Naive thymus-derived CD4-positive, alpha-beta T cell (primary cell): ENCODE measurements at places on chromosomes 11 and 22. TPM values are rescaled to one million over a fixed set of nuclear protein-coding genes. Genes with fewer than 3 reads are reported as not detected.

Gene GSTT2B
- total RNA-seq = not detected

DNA sequence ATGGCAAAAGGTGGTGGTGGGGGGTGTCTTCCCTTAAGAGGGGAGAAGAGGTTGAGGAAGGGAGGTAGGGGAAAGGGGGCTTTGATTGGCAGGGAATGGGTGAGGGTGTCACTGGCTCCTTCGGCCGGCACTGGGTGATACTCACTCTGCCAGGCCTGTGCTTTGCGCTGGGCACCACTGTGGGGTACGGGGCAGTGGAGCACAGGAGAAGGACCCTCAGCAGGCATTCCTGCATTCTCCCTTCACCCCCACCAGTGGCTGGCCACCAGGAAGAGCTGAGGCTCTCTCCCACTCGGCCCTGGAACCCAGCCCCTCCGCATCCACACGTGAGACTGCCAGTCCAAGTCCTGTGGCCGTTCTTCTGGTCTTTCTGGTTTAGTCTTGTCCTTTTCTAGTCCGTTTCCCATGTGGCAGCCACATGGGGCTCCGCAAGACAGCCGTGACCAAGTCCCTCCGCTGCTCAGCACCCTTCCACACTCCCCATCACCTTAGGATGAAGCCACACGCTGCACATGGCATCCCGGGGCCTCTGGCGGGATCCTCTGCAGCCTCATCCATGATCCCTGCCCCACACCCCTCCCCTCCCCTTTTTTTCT lies 8.0 kb downstream of the CAPN5 start:
- H3K4me1 ChIP-seq = no peaks in the 10 kb centered on the region
- no peaks in the 10 kb centered on the region for H3K27me3 ChIP-seq
- no peak overlapping the region for H3K4me3 ChIP-seq
- no peak for DNase-seq
- H3K27ac ChIP-seq = no peak overlapping the region

DNA sequence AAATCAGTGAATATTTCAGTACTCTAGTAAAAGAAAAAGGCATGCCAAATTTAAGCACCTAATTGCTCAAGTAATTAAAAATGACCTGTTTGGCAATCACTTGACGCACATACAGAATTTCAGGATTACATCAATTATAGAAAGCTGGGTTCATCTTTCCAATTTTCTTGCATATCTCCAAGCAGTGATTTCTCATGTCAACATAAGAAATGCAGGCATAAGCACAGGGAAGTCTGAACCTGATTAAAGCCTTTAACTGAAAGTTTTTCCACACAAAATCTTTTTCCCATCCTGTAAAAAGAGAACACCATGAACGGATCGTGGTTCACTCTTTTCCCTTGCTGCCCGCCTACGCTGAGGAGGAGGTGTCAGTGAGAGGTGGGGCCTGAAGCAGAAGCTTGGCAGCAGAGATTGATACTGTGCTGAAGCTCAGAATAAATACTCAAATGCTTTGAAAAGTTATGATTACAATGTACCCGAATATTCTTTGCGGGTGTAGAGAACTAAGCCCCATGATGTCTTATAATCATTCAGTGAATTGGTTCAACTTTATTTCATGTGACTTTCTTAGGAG lies 704.1 kb upstream of the CCDC90B start:
- no peaks in the 10 kb centered on the region for H3K36me3 ChIP-seq
- no peaks in the 10 kb centered on the region for H3K27me3 ChIP-seq
- H3K4me3 ChIP-seq = no peak overlapping the region

- DNase-seq = no peak
- H3K36me3 ChIP-seq = no peaks in the 10 kb centered on the region
- H3K4me3 ChIP-seq = no peak overlapping the region
- H3K4me1 ChIP-seq = no peaks in the 10 kb centered on the region
These were observed 74.9 kb downstream of the CECR2 start for GRCh38 chr22:17444204-17444504.

- DNase-seq = no peak
- H3K36me3 ChIP-seq = no peaks in the 10 kb centered on the region
- no peaks in the 10 kb centered on the region for H3K27me3 ChIP-seq
These were observed 20.0 kb upstream of the ADA2 start for GRCh38 chr22:17239156-17239701.

DNA sequence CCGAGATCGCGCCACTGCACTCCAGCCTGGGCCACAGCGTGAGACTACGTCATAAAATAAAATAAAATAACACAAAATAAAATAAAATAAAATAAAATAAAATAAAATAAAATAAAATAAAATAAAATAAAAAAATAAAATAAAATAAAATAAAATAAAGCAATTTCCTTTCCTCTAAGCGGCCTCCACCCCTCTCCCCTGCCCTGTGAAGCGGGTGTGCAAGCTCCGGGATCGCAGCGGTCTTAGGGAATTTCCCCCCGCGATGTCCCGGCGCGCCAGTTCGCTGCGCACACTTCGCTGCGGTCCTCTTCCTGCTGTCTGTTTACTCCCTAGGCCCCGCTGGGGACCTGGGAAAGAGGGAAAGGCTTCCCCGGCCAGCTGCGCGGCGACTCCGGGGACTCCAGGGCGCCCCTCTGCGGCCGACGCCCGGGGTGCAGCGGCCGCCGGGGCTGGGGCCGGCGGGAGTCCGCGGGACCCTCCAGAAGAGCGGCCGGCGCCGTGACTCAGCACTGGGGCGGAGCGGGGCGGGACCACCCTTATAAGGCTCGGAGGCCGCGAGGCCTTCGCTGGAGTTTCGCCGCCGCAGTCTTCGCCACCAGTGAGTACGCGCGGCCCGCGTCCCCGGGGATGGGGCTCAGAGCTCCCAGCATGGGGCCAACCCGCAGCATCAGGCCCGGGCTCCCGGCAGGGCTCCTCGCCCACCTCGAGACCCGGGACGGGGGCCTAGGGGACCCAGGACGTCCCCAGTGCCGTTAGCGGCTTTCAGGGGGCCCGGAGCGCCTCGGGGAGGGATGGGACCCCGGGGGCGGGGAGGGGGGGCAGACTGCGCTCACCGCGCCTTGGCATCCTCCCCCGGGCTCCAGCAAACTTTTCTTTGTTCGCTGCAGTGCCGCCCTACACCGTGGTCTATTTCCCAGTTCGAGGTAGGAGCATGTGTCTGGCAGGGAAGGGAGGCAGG lies at the start of gene GSTP1:
Gene GSTP1, plus strand, starts transcription at position 566 of the 958 bp plus-strand sequence. Its CDS starts 32 bp downstream, at position 598.
- peak within 1 kb of the TSS; percentile 77 for H3K27ac ChIP-seq
- no peaks in the 10 kb centered on the region for H3K27me3 ChIP-seq
- DNase-seq = peak; percentile 63
- peak within 1 kb of the TSS; percentile 69 for H3K4me3 ChIP-seq
- peaks cover 18% of the 10 kb centered on the region for H3K4me1 ChIP-seq

- H3K27ac ChIP-seq = no peak overlapping the region
- H3K27me3 ChIP-seq = no peaks in the 10 kb centered on the region
- no peak for DNase-seq
- peaks cover 64% of the 10 kb centered on the region for H3K4me1 ChIP-seq
These were observed 2.5 kb upstream of the CXCR5 start for GRCh38 chr11:118881228-118881627.
